Fibroblast of skin of left biceps (primary cell): ENCODE measurements at places on chromosomes 16 and 17.

DNA sequence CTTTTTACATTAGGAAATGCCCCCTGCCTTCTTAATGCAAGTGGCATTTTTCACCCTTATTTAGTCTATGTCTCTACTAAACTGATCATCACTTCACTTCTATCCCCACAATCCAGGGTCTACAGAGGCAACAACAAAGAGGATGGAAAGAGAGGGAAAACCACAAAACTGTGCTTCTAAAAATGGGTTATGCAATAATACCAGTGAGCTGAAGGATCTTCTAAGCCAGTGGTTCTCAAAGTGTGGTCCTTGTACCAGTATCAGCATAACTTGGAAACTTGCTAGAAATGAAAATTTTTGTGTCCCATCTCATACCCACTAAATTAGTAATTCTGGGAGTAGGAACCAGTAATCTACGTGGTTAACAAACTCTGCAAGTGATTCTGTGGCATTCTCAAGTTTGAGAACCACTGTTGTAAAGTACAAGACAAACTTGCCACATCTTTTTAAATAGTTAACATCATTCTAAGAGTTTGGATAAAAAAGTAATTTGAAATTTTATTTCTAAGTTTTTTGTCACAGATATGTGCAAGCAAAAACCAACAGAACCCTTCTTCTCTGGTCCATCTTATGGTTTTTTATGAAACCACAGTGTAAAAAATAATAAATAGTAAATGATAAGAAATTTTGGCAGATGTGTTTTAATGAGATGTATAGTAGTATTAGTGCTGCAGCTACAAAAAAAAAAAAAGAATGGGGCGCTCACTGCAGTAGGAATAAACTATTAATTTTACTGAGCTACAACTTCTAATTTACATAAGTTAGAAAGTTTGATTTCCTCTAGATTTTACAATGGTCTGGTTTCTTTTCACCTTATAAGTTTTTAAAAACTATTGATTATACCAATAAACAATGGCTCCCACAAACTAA, 16.2 kb downstream of the CDC27 start:
- DNase-seq: no peak

DNA sequence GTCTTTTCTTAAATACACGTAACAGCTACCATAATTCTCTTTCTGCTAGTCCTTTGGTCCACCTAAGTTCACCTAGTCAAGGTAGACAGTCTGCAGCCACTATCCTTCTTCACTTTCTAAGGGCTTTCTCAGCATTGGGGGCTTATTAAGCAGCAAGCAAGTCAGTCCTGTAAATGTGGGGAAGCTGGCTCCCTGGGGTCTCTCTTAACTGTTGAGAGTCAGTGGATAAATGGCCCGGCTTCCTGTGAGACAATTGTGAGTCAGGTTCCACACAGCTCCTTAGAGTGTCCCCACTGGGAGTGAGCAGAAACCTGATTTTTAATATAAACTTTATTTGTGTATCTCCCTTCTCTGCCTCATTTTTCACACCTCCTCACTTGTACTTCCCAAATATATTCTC, 132.1 kb downstream of the CDH13 start:
- DNase-seq: no peak

DNA sequence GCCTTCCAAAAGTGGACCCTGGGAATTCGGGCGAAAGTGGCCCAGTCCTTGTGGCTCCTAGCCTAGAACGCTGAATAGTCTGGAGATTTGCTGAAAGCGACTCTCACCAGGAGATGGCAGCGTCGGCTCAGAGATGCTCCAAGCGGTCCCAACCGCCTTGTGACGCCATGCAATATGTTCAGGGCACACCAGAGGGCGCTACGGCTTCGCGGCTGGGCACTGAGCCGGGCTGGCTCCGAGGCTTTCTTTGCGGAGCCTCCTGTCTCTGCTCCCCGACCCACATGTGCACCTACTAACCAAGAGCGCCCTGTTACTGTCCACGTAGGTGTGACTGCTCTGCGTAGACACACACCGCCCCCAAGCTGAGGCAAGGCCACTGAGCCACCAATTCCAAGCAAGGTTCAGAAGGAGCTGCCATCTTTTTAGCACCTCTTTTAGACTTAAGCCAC, 36.9 kb downstream of the SYCE1L start:
- peak; percentile 26 for DNase-seq

- no peak for DNase-seq
Measured at GRCh38 chr16:68147444-68147843, 62.3 kb downstream of the NFATC3 start.

DNA sequence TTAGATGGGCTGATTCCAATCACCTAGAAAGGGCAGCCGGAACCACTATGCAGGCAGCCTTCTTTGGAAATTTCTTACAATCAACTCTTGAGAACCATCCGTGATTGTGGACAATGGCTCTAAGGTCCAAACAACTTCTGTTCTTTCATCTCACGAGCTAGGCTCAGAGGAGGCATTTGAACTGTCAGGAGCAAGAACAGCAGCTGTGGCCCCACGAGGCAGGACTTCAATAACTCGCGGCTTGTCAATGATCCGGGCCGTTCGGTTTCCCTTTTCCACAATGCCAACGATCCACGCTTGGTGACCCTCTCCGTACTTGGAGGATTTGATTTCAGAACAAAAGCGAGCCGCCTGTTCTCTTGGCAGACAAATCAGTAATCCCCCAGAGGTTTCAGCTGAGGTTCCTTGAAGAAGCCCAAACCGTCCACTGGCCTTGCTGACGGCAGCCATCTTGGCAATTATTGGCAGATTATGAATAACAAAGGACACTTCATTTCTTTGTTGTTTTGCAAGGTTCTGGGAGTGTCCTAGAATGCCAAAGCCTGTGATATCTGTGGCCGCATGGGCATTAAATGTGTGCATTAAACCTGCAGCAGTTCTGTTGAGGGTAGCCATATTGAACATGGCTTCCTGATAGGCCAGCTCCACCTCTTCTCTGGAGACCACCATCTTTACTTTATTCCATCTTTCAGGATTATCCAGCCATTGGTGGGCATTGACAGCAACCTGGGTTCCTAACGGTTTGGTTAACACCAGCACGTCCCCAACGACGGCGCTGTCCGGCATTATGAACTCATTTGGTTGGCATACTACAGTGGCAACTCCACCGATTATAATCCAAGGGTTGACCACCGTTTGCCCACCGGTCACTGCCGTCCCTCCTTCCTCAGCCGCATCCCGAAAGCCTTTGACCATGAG, 1.2 kb downstream of the SEPHS2 start:
- no peak for DNase-seq

DNA sequence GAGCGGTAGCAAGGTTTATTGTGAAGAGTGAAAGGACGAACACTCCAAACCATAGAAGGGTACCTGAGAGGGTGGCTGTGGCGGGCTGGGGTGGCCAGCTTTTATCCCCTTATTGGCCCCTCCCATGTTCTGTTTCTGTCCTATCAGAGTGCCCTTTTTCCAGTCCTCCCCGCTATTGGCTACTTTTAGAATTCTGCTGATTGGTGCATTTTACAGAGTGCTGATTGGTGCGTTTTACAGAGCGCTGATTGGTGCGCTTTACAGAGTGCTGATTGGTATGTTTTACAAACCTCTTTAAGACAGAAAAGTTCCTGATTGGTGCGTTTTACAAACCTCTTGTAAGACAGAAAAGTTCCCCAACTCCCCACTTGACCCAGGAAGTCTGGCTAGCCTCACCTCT, 12.5 kb downstream of the GSG1L2 start:
- no peak for DNase-seq

- DNase-seq: no peak
Measured at GRCh38 chr16:354291-354881, 1.9 kb upstream of the AXIN1 start.

GRCh38 chr17:67203818-67204217, 41.2 kb downstream of the HELZ start:
- no peak for DNase-seq

GRCh38 chr17:76537578-76538280, at the start of gene CYGB:
Gene CYGB, minus strand, starts transcription at chr17:76537709. Its CDS starts 167 bp downstream, at chr17:76537542.
- DNase-seq: no peak

- no peak for DNase-seq
Measured at GRCh38 chr17:19328441-19329061, 34.0 kb downstream of the B9D1 start.

GRCh38 chr17:61684818-61685217, 93.8 kb upstream of the NACA2 start:
- DNase-seq: no peak

GRCh38 chr17:72615627-72615991, 476.9 kb downstream of the SLC39A11 start:
- DNase-seq: no peak

GRCh38 chr16:48235556-48236136, 8.5 kb upstream of the LONP2 start:
- DNase-seq: no peak

GRCh38 chr17:29138184-29138955, 41.8 kb downstream of the MYO18A start:
- DNase-seq: no peak

DNA sequence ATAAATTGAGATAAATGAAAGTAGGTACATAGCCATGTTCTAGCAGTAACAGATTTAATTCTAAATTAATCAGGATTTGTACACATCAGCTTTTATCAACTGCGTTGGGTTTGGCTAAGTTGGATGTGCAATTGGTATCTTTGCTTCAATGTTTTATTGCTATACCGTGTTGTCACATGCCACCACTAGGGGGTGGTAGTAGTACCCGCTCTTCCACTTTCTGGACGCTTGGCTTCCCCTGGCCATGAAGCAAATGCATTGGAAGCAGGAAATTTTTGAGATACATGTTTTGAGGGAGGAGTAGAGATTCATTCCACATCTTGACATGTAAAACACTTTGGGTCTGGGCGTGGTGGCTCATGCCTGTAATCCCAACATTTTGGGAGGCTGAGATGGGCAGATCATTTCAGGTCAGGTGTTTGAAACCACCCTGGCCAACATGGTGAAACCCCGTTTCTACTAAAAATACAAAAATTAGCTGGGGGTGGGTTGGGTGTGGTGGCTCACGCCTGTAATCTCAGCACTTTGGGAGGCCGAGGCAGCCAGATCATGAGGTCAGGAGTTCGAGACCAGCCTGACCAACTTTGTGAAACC, 58.6 kb downstream of the EMP2 start:
- peak; percentile 28 for DNase-seq

DNA sequence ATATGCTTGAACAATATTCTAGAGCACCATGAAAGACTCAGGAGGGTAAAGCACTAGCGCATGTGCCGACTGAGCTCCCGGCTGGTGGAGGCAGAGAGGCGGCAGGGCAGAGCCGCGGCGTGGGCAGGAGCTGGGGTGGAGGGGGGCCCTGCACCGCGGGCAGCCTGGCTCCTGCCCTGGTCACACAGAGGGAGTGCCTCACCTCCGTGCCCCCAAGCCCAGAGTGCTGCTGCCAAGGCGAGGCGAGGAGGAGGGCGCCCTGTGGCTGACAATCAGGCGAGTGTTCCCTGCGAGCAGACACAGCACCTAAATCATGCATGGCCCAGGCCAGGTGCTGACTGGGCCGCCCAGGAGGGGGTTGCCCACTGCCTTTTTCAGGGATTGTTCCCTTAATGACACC, 105.8 kb upstream of the TNRC6C start:
- no peak for DNase-seq

DNA sequence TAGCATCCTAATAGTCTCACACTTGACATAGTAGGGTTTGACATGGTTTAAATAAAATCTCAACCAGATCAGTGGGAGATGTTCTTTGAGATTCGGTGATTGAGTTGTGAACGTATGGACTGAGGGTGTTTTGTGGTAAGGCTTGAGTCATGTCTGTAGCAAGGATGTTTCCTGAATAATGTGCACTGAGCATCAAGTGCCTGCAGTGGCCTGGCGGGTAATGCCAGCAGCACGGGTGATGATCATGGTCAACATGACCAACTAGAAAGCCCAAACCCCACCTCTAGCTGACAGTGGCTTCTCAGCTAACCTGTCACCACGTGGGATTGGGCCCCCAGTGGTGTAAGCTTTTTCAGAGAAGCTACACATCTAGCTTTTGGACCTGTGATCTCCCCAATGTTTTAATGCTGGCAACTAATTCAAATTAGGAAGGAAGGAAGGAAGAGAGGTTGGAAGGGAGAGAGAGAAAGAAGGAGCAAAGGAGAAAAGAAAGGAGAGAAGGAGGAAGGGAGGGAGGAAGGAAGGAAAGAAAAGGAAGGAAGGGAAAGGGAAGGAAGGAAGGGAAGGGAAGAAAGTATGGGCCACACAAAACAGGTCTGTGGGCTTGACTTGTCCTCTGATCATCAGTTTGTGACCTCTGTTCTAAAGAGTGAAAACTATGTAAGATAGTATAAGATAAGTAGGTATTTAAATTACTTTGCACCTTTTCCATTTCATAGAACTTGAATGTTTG, 55.4 kb downstream of the WWOX start:
- DNase-seq: no peak

- DNase-seq: no peak
Measured at GRCh38 chr17:2943981-2944380, 119.4 kb downstream of the OR1D5 start.

DNA sequence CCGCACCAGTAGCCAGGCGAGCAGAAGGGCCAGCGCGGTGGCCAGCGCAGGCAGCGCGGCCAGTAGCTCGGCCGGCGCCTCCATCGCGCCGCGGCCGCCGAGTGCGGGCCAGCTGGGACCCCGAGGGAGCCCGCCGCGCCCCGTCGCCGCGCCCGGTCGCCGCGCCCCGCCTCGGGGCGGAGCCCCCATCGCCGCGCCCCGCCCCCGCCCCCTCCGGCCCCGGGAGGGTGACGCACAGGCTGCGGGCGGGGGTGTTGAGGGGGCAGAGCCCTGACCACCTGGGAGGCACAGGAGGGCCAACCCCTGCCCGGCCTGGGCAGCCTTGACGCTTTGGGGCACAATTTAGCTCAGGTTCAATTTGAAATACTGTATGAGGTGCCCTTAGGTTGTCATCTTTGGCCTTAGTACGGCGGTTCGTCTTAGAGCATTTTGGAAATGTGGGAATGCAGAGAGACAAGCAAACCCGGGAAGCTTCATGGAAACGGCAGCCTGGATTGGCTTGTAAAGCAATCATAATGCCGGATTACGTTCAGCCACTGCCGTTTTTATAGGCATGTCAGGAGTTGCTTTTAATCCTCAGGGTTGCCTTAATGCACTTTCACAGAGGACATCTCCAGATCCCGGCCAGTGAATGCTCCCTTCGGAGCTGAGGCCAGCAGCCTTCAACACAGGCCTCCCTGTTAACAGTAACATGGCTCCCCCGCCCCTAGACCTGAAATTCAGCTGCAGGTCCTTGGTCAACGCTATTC, at the start of gene MXRA7:
Gene MXRA7 (minus strand): TSS at position 103 of the 749 bp plus-strand sequence. CDS start 19 bp downstream, at position 84.
- no peak for DNase-seq

DNA sequence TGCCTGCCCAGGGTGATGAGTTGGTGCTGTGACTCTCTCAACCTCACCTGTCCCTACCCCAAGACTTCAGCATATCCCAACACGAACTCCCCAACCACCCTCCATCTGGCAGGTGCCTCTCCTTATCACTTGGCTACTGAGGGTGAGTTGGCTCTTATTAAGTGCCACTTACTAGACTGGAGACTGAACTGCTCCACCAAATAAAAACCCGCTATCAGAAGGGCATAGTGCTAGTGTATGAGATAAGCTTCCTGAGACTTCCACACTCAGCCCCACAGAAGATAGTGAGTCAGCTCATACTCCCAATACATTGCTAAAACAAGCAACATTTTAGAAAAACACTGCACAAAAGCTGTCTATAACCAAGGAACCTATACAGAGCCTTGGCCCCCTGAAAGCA, 16.0 kb upstream of the CCL18 start:
- DNase-seq: no peak

- DNase-seq: no peak
Measured at GRCh38 chr17:50527949-50528474, 4.5 kb upstream of the EPN3 start.

- no peak for DNase-seq
Measured at GRCh38 chr17:64461788-64462187, 12.9 kb downstream of the MILR1 start.
